ENCODE measurements at places on chromosomes 7 and 10.

DNA sequence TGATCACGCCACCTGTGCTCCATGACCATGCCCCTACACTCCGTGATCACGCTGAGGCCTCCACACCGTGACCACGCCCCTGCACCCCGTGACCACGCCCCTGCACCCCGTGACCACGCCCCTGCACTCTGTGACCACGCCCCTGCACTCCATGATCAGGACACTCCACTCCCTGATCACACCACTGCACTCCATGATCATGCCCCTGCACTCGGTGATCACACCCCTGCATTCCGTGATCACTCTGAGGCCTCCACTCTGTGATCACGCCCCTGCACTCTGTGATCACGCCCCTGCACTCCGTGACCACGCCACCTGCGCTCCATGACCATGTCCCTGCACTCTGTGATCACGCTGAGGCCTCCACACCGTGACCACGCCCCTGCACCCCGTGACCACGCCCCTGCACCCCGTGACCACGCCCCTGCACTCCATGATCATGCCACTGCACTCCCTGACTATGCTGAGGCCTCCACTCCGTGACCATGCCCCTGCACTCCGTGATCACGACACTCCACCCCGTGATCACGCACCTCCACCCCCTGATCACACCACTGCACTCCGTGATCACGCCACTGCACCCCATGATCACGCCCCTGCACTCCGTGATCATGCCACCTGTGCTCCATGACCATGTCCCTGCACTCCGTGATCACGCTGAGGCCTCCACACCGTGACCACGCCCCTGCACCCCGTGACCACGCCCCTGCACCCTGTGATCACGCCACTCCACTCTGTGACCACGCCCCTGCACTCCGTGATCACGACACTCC lies 27.7 kb downstream of the STK32C start:
- no peak for DNase-seq

DNA sequence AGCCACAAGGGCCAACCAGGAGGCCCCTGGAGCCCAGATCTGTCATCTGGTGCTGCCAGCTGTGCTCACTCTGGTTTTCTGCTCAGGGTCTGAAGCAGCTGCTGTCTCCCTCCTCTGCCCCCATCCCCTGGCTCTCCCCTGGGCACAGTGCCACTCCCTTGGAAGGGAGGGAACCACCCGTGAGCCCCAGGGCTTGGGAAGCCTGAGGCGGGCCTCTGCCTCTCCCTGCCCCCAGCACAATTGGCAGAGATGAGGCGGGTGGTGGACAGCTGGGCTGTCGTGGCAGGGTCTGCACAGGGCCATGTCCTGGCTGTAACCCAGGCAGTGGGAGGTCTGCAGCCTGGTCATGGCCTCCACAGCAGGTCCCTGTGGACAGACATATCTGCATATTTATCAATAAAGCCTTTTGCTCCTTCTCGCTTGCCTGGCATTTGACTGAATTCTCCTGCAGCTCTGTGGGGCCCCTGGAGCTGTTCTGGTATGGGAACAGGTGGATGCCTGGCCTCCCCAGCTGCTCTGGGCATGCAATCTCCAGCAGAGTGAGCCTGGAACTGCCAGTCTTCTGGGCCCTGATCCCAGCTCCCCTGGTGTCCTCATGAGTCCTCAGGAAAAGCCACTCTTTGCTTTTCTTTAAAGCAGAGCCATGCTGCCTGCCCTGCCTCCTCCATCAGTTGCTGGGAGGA lies 1.6 kb upstream of the ANKRD2 start:
- peak; percentile 67 for DNase-seq

DNA sequence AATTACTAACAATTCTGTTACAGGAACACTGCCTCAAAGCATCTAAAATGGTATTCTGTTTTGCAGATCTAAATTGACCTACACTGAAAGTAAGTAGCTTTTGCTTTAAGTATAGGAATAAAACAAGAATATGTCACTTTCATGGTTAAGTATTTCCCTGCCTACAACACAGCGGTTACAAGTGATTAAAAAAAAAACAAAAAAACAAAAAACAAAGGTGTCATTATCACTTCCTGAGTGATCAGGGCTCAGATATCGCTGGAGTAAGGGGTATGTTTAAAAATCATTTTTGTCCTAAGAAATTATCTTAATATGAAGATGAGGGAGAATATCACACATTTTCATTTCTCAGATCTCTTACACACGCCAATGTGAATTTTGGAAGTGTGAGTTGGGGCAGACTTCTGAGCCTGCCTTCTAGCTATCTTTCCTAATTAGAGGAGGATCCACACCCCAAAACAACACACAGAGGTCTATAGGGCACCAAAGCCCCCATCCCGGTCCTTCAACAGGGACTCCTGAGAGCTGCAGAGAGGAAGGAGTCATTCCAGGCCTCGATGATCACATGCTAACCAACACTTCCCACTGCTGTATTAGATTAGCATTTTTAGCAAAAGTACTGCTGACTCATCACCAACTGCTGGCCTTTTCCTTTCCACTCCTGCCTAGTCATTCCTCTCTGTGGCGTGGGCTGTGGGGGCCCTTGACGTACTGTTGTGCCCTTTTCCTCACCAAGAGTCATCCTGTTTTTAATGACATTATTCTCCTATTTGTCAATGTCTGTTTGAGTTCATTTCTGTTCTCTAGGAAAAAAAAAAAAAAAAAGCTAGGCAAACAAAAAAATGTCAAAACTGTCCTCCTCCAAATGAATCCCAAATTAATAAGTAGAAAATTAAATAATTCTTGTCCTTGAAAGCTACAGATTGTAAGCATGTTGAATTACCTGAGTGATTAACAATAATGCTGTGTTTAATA lies 31.2 kb downstream of the PRTFDC1 start:
- no peak for DNase-seq

DNA sequence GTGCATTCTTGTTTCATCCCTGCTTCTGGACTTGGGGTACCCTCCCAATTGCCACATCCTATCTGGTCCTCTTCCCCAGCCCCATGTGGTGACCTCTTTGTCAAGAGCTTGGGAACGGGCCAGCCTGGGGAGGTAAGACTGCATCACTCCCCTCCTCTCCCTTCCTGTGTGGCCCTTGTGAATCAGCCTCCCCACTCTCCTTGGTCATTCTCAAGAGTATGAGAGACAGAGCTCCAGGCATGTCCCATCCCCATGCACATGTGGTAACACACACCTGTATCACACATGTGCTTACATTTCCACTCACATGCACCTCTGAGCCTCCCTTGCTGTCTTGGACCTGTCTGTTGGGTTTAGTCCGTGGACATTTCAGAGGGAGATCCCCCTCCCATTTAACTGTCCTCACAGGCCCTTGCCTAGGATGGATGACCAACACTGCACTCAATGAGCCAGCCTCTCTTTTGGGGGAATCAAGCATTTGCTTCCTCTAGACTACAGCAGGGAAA lies 2.6 kb downstream of the MRPL43 start:
- DNase-seq, result peak; percentile 34

DNA sequence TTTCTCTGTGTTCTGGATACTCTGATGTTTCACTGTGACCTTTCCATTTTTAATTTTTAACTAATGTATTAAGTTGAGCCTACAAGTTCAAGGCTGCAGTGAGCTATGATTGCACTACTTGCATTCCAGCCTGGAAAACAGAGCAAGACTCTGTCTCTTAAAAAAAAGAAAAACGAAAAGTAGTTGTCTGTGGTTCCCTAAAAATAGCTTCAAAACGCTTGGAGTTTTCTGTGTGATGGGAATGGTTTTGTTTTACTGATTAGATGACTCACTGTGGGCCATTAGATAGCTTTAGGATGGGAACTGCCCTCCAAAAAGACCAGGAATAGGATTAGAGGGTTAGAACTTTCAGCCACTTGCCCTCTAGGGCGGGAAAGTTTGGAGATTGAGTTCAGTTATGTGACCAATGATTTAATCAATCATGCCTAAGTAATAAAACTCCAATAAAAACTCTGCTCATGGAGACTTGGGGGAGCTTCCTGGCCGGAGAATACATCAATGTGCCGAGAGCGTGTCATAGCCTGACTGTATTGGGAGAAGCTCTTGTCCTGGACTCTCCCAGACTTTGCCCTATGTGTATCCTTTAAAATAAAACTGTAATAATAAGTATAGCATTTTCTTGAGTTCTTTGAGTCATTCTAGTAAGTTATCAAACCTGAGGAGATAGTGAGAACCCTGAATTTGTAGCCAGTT lies 147.1 kb downstream of the LYZL1 start:
- no peak for DNase-seq

- DNase-seq, result peak; percentile 78
Observed at GRCh38 chr10:36725581-36726520, 399.5 kb upstream of the ANKRD30A start.

- DNase-seq, result no peak
Observed at GRCh38 chr7:151351027-151351426, 9.4 kb downstream of the NUB1 start.

- DNase-seq, result no peak
Observed at GRCh38 chr7:28678431-28678965, 266.2 kb downstream of the CREB5 start.

DNA sequence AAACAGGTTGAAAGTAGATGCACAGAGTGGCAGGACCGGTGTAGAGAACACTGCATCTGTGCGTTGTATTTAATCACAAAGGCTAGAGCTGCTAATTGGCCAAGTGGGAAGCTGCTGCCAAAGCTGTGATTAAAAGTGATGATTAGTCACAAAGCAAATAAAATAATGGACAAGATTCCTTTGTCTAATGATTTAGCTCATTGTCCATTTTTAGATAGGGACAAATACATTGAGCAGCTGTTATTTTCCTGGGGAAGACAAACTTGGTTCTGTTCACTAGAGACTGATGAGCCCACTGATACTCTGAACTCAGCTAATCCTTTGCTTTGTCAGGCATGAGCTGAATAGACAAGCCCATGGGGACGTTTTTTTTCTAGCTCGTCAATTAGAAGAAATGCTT lies 19.7 kb downstream of the UBE3C start:
- DNase-seq, result no peak

DNA sequence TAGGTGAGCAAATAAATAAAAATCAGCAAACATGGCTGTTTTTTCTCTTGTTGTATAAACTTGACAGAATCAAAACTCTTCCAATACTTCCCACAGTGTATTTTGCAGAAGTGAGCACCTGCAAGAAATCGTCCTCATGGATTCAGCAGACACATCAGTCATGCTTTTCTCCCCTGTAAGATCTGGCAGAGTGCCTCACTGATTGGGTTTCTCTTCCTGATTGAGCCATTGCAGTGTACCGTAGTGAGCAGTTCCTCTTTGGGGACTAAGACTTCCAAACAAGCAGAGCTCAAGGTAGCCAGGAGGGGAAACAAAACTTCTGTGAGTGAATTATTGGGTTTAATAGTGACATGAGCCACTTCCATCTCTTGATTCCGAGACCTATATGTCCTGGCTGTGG lies 2.2 kb upstream of the CCDC3 start:
- DNase-seq, result no peak

- DNase-seq, result no peak
Observed at GRCh38 chr10:96814264-96814663, 17.8 kb upstream of the LCOR start.

GRCh38 chr10:124903111-124903510 lies 38.8 kb upstream of the ZRANB1 start:
- no peak for DNase-seq

DNA sequence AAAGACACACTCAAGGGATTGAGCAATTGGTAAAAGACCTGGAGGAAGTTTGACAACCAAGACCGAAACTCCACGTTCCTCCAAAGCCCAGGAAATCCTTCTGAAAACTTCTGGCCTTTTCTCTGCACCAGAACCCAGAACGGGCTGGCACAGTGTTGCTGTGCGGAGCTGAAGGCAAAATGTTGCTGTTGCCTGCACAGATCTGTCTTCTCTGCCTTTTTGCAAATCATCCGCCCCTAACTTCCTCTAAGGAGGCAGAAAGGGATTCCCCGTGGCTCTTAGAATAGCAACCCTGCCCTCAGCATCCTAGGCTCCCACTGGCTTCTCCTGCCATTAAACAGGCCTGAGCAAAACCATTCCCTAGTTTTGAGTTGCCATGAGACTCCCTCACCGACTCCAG lies 44.9 kb downstream of the FIGNL1 start:
- DNase-seq, result no peak

DNA sequence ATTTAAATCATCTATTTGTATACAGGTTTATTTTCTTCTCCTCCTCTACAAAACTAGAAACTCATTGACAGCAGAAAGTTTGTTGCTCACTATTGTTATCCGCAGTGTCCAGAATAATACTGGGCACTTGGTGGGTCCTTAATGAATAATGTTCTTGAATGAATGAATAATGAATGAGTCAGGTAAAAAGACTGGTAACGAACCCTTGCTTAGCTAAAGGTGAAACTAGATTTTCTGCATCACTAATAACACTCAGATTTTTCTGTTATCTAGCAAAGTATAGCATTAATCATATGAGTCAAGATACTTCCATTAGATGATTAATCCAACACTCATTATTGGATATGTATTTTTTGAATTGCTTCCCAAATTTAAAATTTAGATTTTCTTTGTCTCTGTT lies 953.2 kb downstream of the SORCS3 start:
- no peak for DNase-seq

GRCh38 chr10:104099941-104100340 lies 14.3 kb upstream of the COL17A1 start:
- DNase-seq, result no peak

DNA sequence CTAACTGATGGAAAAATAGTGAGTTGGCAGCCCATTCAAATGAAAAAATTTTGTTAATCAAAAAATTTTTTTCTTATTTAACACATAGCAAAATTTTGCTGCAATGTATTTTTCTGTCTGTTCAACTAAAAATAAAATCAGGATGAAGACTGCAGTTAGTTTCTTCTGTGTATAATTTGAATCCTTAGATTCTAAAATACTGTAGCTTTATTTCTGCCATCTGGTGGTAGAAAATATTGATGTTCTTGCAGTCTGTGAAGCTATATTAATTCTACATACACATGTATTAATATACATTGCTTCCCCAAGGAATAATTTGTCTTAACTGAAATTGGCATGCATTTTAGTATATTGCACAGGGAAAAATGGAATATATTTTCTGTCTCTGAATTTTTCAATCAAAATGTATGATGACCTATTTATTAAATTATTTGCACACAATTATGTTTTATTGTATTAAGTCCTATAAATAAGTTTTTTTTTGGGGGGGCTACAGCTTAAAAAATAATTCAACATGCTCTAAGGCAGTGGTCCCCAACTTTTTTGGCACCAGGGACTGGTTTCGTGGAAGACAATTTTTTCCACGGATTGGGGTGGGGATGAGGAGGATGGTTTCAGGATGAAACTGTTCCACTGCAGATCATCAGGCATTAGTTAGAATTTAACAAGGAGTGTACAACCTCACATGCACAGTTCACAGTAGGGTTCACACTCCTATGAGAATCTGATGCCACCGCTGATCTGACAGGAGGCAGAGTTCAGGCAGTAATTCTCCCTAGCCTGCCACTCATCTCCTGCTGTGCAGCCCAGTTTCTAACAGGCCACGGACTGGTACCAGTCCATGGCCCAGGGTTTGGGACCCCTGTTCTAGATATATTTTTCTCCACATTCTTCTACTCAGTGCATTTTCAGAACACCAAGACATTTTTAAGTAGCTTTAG lies 119.4 kb downstream of the GNAT3 start:
- no peak for DNase-seq

- DNase-seq, result peak; percentile 43
Observed at GRCh38 chr10:49161411-49161997, 26.7 kb downstream of the TMEM273 start.

All from right forelimb (tissue), 1 donor.